ENCODE measurements at places on chromosomes 3 and 15.

- no peak for DNase-seq
Observed at GRCh38 chr3:185582871-185583270, 3.2 kb upstream of the SENP2 start.

DNA sequence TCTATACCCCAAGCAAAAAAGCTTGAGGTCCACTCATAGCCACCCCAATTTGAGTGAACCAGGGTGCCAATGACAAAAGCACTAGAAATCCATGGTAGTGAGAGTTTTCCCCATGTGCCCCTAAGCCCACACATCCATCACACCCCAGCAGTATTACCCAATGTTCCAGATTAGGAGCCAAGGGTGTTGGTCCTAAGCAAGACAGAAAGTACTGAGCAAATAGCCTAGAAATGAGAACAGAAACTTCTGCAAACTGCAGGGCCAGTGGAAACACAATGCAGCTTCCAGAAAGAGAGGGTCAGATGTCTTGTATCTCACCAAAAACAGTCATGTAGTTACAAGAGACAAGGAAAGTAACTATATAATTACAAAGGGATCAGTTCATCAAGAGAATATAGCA, 10.9 kb upstream of the OXTR start:
- no peak for DNase-seq

- DNase-seq: no peak
Observed at GRCh38 chr3:172777901-172778300, 27.4 kb downstream of the ECT2 start.

- DNase-seq: peak; percentile 83
Observed at GRCh38 chr3:138608322-138609135, at the start of gene FAIM. TSS of gene FAIM (plus strand) at chr3:138608771. CDS start at chr3:138619727, 10,956 bp downstream.

DNA sequence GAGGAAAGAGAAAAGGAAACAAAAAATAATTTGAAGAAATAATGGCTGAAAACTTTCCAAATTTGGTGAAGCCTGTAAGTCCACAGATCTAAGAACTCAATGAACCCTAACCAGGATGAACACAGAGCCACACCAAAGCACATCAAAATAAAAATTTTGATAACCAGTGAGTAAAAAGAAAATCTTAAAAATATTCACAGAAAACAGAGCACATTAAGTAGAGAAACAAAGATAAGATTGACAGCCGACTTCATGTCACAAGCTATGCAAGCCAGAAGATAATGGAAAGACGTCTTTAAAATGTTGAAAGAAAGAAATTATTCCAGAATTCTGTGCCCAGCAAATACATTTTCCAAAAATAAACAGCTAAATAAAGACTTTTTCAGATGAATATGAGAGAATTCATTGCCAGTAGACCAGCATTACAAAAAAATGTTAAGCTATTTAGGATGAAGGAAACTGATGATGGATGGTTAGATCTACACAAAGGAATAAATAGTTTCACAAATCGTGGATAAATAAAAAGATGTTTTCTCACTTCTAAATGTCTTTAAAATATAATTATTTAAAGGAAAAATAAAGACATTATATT, 140.2 kb upstream of the SKOR1 start:
- DNase-seq: no peak

- DNase-seq: no peak
Observed at GRCh38 chr3:161821591-161821990, 325.0 kb downstream of the OTOL1 start.

DNA sequence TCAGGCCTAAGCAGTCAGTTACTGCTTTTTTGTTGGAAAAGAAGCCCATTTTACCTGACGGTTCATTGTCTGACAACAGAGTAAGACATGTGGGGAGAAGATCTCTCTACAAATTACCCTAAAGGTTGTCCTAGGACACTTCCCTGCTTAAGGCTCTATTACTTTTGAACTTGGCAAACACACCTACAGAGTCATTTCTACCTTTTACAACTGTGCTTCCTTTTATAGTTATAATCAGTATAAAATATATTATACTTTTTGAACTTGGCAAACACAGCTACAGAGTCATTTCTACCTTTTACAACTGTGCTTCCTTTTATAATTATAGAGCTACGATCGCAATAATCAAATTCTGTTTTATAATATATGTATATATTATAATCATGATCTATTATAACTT, 215.0 kb downstream of the TPRG1 start:
- DNase-seq: no peak

GRCh38 chr3:118468801-118469200, 565.8 kb downstream of the IGSF11 start:
- DNase-seq: no peak

- DNase-seq: no peak
Observed at GRCh38 chr15:42182961-42183360, 25.1 kb downstream of the VPS39 start.
